CD4-positive, alpha-beta T cell treated with Interleukin-15 for 1 hour (primary cell): ENCODE measurements at places on chromosomes 4 and X.

- no peak for DNase-seq
Observed at GRCh38 chr4:680551-680927, 6.2 kb downstream of the MYL5 start.

DNA sequence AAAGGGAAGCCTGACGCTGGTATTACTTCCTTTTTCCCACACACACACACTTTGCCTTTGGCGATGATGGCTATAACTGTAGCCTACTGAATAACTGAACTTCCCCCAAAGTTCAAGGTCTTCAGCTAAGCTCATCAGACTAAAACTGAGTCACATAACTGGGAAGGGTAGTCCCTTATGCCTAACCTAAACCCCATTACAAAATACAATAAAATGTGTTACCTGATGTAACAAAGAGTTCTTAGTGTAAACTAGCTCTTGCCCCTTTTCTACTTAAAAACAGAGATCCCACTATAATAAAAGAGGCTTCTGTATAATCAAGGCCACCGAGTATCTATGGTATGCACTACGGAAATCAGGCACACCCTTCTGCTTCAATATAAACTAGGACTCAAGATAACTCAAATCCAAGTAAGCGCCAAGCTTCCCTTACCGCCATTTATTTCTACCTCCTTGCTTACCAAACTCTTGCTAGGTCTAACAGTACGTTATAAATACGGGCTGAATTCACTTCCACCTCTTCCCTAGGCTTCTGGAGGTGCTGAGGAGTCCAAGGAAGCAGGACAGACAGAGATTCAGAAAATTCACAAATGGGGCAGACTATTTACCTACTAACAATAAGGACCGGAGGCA is 2.4 kb downstream of the OTUD4 start:
- DNase-seq = no peak

DNA sequence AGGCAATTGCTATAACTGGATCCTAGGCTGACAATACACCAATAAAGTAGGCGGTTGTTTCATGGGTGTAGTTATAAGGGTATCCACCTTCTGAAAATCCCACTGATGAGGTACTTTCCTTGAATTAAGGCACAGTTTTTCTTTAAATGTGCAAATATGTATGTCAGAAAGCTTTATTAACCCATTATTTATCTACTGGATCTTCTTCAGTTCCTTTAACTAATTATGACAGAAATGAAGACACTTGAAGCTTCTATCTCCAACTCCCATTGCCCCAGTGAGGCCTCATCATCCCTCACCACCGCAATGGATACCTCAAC is 159.6 kb upstream of the KLF3 start:
- no peak for DNase-seq

- DNase-seq = no peak
Observed at GRCh38 chr4:48490012-48490679, at the start of gene ZAR1. Gene ZAR1 (plus strand): TSS chr4:48490252. CDS start chr4:48490292, 40 bp downstream.

GRCh38 chrX:143781103-143781502 is 60.6 kb upstream of the SPANXN2 start:
- DNase-seq = no peak

- DNase-seq = no peak
Observed at GRCh38 chr4:100166297-100167039, 23.8 kb downstream of the DDIT4L start.

DNA sequence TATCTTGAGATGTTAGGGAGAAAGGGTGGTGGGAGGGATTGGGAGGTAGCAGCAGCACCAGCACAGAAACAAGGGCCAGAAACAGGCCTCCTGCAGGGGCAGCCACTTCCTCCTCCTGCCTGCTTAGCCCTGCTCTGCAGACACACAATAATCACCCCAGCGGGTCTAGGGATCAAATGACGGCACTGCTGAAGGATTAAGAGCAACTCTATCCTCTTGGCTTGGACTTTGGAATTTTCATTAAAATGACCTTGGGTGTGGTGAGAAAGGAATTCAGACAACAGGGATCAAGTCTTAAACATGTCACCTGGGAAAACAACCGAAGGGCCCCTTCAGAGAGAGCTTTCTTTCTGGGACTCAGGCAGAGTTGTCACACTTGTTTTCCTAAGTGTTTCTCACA is 353.4 kb downstream of the SPRY1 start:
- DNase-seq = no peak
